Tibial artery (tissue), 4 donors: ENCODE measurements at places on chromosomes 7 and 10.

GRCh38 chr10:93854975-93855374, 38.8 kb upstream of the SLC35G1 start:
- no peak overlapping the region for H3K27ac ChIP-seq
- peaks cover 4% of the 10 kb centered on the region for H3K27me3 ChIP-seq
- no peak overlapping the region for H3K4me3 ChIP-seq
- DNase-seq: no peak

DNA sequence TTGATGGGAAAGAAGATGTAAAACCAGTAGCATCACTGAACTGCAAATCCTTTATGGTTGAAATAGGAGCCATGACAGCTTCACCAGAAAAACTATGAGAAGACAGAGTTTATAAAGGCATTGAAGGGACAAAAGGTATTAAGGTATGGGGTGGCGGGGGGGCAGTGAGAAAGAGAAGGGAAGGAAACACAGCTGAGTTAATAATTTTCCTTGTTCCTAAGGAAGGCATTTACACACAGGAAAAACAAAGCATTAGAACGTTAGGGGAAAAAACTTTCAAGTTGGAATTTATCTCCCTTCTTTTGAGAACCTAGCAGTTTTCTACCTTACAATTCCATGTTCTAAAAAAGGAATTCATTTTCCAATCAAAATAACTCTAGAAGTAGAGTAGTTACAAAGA, 4.4 kb downstream of the LARP4B start:
- peaks cover 7% of the 10 kb centered on the region for H3K36me3 ChIP-seq
- no peaks in the 10 kb centered on the region for H3K27me3 ChIP-seq
- no peak for DNase-seq
- peaks cover 62% of the 10 kb centered on the region for H3K4me1 ChIP-seq

DNA sequence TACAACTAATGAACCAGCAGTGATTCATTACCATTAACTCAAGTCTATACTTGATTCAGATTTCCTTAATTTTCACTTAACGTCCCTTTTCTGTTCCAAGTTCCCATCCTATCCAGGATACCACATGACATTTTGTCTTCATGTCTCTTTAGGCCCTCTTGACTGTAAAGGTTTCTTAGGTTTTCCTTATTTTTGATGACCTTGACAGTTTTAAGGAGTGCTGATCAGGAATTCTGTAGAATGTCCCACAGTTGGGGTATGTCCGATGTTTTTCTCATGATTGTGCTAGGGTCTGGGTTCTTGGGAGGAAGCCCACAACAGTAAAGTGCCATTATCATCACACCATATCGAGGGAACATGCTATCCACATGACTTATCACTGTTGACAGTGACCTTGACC, 162.7 kb downstream of the PTPN20 start:
- no peaks in the 10 kb centered on the region for H3K27me3 ChIP-seq
- H3K27ac ChIP-seq: no peak overlapping the region
- H3K36me3 ChIP-seq: no peaks in the 10 kb centered on the region
- no peak overlapping the region for H3K4me3 ChIP-seq
- DNase-seq: no peak
- H3K4me1 ChIP-seq: no peaks in the 10 kb centered on the region

GRCh38 chr7:2138146-2138765, 94.5 kb downstream of the MAD1L1 start:
- H3K27ac ChIP-seq: no peak overlapping the region
- no peaks in the 10 kb centered on the region for H3K27me3 ChIP-seq
- H3K4me1 ChIP-seq: no peaks in the 10 kb centered on the region
- no peak overlapping the region for H3K4me3 ChIP-seq
- no peak for DNase-seq

GRCh38 chr10:114379631-114380041, 24.7 kb downstream of the AFAP1L2 start:
- H3K4me1 ChIP-seq: no peaks in the 10 kb centered on the region
- no peak overlapping the region for H3K4me3 ChIP-seq
- no peaks in the 10 kb centered on the region for H3K27me3 ChIP-seq
- DNase-seq: no peak
- H3K36me3 ChIP-seq: no peaks in the 10 kb centered on the region

- no peaks in the 10 kb centered on the region for H3K27me3 ChIP-seq
- peak overlapping the region; percentile 62 for H3K27ac ChIP-seq
- H3K36me3 ChIP-seq: no peaks in the 10 kb centered on the region
- no peak overlapping the region for H3K4me3 ChIP-seq
- peaks cover 45% of the 10 kb centered on the region for H3K4me1 ChIP-seq
Observed at GRCh38 chr7:539731-540411, 20.2 kb upstream of the PDGFA start.

DNA sequence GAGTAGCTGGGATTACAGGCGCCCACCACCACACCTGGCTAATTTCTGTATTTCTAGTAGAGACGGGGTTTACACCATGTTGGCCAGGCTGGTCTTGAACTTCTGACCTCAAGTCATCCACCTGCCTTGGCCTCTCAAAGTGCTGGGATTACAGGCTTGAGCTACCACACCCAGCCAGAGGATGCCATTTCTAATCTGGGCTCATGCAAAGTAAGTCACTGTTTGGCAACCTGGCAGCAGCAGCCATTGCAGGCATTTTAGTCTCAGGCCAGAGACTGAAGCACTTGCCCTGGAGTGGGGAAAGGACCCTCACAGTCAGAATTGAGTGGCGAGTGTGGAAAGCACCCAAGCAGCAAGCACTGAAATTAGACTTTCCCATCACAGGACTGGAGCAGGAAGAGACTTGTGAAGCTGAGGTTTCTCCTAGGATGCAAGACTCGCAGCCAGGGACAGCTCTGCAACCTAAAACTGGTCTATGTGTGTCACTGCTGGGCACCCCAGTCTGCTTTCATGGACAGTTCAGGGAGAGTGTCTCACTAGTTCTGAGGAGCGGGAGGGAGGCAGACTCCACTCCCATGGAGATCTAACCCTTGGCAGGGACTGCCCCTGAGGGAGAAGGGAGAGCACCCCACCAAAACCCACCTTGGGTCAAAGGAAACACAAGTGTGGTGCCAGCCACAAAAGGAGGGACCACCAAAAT, 27.6 kb downstream of the SNX13 start:
- H3K27me3 ChIP-seq: no peaks in the 10 kb centered on the region
- H3K36me3 ChIP-seq: no peaks in the 10 kb centered on the region
- no peak for DNase-seq
- H3K27ac ChIP-seq: no peak overlapping the region
- H3K4me3 ChIP-seq: no peak overlapping the region

DNA sequence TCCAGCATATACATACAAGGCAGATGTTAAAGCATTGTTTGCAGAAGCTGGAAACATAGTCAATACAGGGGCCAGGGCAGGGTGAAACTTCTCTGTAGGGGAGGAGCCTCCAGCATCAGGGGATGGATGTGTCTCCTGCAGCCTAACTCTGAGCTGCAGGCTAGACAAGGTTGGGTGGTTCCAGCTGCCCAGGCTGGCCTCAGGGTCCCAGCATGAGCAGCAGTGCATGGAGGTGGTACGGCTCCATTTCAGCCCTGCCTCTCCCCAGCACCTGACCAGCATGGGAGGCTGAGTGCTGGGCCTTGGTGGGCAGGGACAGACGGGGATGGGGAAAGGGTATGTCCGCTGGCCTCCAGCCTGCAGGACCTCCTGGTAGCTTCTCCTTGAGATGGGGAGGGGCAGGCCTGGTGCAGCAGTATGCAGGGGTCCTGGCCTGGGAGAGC, 7.4 kb upstream of the TBRG4 start:
- no peaks in the 10 kb centered on the region for H3K27me3 ChIP-seq
- H3K36me3 ChIP-seq: no peaks in the 10 kb centered on the region
- H3K27ac ChIP-seq: no peak overlapping the region
- DNase-seq: no peak
- H3K4me1 ChIP-seq: no peaks in the 10 kb centered on the region
- no peak overlapping the region for H3K4me3 ChIP-seq

- no peaks in the 10 kb centered on the region for H3K27me3 ChIP-seq
- no peak overlapping the region for H3K4me3 ChIP-seq
- no peak for DNase-seq
- H3K27ac ChIP-seq: no peak overlapping the region
Observed at GRCh38 chr7:104048055-104048454, 58.6 kb upstream of the RELN start.

GRCh38 chr10:95504246-95504691, 56.9 kb downstream of the SORBS1 start:
- no peaks in the 10 kb centered on the region for H3K36me3 ChIP-seq
- DNase-seq: no peak
- peak overlapping the region; percentile 89 for H3K27ac ChIP-seq
- no peaks in the 10 kb centered on the region for H3K27me3 ChIP-seq
- H3K4me3 ChIP-seq: no peak overlapping the region
- H3K4me1 ChIP-seq: peaks cover 100% of the 10 kb centered on the region

DNA sequence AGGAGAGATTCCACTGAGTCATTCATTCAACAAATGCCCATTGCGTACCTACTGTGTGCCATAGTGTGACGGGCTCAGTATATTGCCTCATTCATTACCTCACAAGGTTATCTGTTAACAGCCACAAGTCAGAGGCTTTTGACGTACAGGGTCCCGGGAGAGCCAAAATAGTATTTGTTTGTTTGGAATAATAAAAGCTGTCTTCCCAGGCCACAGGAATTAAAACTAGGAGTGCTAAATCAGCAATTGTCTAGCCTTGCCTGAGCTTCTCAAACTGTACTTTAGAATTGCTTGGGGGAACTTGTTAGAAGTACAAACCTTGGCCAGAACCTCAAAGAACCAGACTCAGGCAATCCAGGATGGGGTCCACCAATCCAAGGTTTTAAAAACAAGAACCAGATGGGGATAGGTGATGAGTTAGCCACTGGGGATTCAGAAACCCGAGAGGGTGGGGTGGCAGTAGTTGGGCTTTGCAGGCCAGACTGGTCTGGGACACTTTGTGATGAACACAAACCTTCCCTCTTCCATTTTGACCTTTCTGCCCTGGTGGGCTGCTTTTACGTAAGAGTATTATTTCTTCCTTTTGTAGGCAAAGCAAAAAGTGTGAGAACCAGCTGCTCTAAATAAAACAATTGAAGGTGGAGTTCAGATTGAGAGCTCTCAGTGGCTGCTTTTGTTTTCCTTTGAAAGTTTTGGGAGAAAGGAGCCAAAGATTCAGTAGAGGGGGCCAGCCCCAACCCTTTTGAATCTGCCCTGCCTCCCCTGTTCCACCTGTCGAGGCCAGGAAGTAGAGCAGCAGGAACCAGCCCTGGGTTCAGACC, 113.0 kb upstream of the ANLN start:
- no peaks in the 10 kb centered on the region for H3K36me3 ChIP-seq
- H3K27ac ChIP-seq: no peak overlapping the region
- H3K4me1 ChIP-seq: peaks cover 55% of the 10 kb centered on the region
- no peaks in the 10 kb centered on the region for H3K27me3 ChIP-seq
- DNase-seq: peak; percentile 13
- H3K4me3 ChIP-seq: no peak overlapping the region

DNA sequence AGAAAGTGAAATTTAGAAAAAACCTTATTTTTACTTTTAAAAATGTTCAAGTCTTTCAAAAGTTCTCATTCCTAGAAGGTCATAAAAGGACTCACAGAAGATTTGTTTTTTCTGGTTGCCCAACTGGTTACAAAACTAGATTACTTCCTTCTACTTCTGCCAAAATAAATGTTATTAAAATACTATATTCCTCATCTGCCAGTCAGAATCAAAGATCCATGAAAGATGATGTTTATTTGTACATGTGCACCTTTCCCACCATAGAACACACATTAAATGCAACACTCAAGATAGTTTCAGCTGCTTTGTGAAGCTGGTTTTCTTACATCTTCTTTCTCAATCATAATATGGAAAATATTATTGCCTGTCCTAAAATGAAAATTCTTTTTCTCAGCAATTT, 465.4 kb downstream of the ETV1 start:
- no peak for DNase-seq
- H3K27ac ChIP-seq: no peak overlapping the region
- no peaks in the 10 kb centered on the region for H3K27me3 ChIP-seq
- no peak overlapping the region for H3K4me3 ChIP-seq

DNA sequence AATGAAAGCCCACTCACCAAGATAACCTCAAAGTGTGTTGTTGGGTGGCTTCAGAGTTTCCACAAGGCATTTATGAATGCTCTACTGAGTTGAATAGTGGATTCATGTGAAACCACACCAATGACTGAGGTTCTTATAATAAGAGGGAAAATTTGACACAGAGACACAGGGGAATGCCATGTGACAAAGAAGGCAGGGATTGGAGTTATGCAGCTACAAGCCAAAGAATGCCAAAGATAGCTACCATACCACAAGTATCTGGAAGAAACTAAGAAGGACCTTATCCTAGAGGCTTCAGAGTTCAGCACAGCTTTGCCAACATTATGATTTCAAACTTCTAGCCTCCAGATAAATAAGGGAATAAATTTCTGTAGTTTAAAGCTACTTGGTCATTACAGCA, 68.0 kb upstream of the PCDH15 start:
- no peaks in the 10 kb centered on the region for H3K36me3 ChIP-seq
- H3K27me3 ChIP-seq: no peaks in the 10 kb centered on the region
- no peak overlapping the region for H3K4me3 ChIP-seq
- no peak overlapping the region for H3K27ac ChIP-seq
- DNase-seq: no peak

- peaks cover 51% of the 10 kb centered on the region for H3K36me3 ChIP-seq
- H3K27ac ChIP-seq: no peak overlapping the region
- peaks cover 18% of the 10 kb centered on the region for H3K4me1 ChIP-seq
- DNase-seq: no peak
- H3K27me3 ChIP-seq: no peaks in the 10 kb centered on the region
Observed at GRCh38 chr7:75596727-75597614, 104.9 kb downstream of the SPDYE5 start.
